IPS DF 6.9 (cell line): ENCODE measurements at places on chromosomes 12 and 14.

DNA sequence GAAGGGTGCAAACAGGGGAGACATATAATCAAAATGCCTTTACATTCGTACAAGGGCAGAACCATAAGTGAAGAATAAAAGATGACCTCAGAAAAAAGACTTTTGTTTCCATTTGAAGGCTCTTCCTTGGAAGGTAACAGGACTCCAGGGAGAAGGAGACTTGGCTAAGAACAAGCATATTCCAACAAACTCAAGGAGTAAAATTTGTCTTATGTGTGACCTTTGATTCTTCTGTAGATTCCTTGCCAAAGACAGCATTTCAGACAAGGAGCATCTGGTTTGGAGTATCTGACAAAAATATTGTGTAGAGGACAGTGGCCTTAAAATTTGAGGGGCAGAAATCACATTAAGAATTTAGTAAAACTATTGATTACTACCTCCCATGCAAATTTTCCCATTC is 991.9 kb downstream of the FLRT2 start:
- H3K27ac ChIP-seq: no peak overlapping the region
- H3K4me3 ChIP-seq: no peak overlapping the region
- H3K4me1 ChIP-seq: no peaks in the 10 kb centered on the region
- no peaks in the 10 kb centered on the region for H3K36me3 ChIP-seq

DNA sequence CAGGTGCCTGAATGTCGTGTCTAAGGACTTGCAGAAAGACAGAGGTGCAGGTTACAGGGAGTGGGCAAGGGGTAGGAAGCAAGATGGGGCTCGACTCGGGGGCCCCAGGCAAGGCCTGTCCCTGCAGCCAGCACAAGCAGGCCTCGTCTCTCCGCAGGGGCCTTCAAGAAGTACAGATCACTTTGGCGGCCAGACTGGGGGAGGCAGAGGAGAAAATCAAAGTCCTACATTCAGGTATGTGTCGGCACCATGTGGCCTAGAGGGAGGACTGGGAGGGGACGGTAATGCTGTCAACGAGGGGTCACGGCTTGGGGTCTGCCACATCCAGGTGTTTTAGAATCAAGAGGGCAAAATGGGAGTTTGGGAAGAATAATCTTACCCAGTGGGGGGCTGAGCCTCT is 73.7 kb downstream of the PHETA1 start:
- DNase-seq: no peak
- H3K27me3 ChIP-seq: no peaks in the 10 kb centered on the region
- H3K27ac ChIP-seq: no peak overlapping the region
- no peaks in the 10 kb centered on the region; the same call in 1 of the 2 replicates for H3K4me1 ChIP-seq
- no peak overlapping the region for H3K4me3 ChIP-seq

DNA sequence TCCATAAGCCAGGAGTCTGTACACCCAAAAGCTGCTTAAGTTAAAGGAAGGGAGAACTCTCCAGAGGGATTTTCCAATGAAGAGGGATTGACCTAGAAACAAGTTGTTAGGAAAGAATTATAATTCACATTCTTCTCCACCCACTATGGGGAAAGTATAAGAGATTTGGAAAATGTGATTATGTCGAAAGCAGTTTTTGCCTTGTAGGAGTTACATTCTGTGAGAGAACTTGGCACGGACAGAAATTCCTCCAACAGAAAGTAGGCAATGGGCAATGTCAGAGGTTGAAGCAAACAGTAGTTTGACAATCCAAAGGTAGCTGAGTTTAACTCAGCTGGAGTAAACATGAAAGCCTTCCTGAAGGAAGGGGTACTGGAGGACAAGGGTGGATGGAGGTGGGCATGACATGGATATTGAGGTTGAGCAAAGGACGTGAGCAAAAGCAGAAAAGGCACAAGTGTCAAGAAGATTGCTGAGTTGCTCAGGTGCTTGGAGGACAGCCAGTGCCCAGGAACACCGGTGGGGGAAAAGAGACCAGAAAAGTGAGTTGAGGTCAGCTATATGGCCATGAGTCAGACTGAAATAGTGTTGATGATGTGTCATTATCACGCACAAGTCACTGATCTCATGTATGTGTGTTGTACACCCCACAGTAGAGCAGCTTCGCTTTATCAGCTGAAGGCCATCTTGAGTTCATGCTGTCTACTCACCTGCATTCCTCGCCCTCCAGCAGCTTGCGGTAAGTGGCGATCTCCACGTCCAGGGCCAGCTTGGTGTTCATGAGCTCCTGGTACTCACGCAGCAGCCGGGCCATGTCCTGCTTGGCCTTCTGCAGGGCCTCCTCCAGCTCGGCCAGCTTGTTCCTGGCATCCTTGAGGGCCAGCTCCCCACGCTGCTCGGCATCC is 4.0 kb downstream of the KRT5 start:
- no peaks in the 10 kb centered on the region for H3K4me1 ChIP-seq
- H3K27me3 ChIP-seq: no peaks in the 10 kb centered on the region
- H3K36me3 ChIP-seq: no peaks in the 10 kb centered on the region
- no peak for DNase-seq
- H3K27ac ChIP-seq: no peak overlapping the region
- no peak overlapping the region for H3K4me3 ChIP-seq

DNA sequence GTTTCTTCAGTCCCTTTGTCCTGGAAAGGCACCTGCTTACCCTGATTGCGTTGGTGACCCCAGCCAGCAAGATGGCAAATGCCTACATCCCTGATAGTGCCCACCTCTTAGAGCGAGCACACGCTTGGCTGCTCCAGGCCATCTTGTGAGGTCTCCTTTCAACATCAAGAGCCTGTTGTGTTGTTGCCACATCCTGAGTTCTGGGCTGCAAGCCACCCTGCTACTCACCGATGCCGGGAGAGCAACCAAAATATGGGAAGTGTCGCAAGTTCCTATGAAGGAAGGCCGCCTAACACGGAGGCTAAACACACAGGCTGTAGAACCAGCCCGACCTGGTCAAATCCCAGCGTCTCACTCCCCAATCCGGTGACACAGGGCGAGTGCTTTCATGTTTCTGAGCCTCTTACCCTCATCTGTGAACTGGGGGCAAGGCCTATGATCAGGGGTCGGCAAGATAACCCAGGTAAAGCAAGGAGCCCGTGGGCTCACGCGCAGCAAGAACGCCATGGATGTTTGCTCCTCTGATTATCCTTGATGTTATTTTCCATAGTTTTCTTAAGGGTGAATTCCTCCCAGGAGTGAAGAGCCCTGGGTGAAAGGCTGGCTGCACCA is 98.4 kb downstream of the LGMN start:
- no peak overlapping the region for H3K4me3 ChIP-seq
- H3K27ac ChIP-seq: no peak overlapping the region

- H3K4me1 ChIP-seq: no peaks in the 10 kb centered on the region
- no peak for DNase-seq
- H3K27me3 ChIP-seq: no peaks in the 10 kb centered on the region
Measured at GRCh38 chr12:71576496-71576895, 87.2 kb downstream of the ZFC3H1 start.

- H3K27me3 ChIP-seq: no peaks in the 10 kb centered on the region
- no peak overlapping the region for H3K27ac ChIP-seq
- no peak overlapping the region for H3K4me3 ChIP-seq
- H3K36me3 ChIP-seq: no peaks in the 10 kb centered on the region
- DNase-seq: no peak
Measured at GRCh38 chr12:121693155-121693687, 19.3 kb upstream of the TMEM120B start.
